ENCODE measurements at places on chromosomes 4 and X. TPM values are rescaled to one million over a fixed set of nuclear protein-coding genes. Genes with fewer than 3 reads are reported as not detected.
A peak's percentile ranks its signal among the peaks of the same experiment; 100 is the strongest.

The ATP7A gene
- total RNA-seq: 4.5 TPM

The FGG gene
- total RNA-seq: not detected

DNA sequence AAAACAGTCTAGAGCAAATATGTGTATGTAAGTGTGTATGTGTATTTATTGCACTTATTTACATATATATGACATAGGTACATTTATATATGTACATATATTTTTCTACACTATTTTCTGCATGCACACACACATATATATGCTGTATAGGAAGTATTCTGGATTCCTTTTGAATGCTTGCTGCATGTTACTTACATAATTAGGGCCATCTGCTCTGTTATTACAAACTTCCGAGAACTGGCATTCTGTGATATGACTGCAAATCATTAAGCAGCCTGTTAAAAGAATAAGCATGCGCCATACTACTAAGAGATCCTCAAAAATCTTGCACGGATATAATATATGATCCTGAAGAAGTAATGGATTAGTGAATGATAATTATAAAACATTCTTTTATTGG is 1157.6 kb upstream of the TENM3 start:
- no peak for DNase-seq

DNA sequence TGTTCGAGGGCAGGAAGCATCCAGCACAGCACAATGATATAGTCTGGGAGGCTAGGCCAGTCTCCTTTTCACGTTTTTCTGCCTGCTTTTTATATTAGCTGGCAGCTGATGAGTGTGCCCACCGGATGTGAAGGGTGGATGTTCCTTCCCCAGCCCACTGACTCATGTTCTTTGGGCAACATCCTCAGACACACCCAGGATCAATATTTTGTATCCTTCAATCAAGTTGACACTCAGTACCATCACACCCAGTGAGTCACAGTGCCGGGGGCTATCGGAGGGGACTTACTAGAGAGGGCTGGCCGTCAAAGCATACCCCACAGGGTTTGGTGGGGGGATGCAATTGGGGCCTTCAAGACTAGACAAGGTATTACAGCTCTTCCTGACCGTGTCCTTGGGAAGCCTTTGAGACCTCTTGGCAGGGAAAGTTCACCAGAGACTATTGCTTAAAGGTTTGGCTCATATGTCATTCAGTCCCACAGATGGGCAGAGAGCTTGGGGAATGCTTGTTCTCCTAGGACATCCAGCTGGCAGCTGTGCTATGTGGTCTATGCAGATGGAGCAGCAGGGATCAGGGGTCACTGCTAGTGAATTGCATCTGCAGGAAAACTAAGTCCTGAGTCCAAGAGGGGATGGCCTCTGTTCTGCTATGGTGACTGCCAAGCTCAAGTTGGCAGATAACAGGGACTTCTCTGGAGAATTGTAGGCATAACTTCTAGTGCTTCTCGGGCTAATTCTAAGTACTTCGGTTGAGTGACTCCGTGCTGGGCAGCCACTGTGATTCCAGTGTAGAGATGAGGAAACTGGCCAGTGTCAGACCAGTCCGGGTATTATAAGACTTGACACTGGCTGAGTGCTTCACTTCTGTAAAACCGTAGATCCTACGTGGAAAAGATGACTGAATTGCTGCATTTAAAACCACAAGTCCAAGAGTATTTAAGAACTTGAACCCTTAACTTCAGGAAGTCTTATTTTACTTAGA is 12.9 kb upstream of the WDR1 start:
- DNase-seq: no peak

GRCh38 chr4:57243076-57243475 is 132.9 kb upstream of the IGFBP7 start:
- no peak for DNase-seq

The DUSP21 gene
- total RNA-seq: not detected

- no peak for DNase-seq
Observed at GRCh38 chr4:166277853-166278252, 404.8 kb downstream of the TLL1 start.

GRCh38 chrX:123731987-123732669 is 724 bp downstream of the THOC2 start:
- DNase-seq: no peak

DNA sequence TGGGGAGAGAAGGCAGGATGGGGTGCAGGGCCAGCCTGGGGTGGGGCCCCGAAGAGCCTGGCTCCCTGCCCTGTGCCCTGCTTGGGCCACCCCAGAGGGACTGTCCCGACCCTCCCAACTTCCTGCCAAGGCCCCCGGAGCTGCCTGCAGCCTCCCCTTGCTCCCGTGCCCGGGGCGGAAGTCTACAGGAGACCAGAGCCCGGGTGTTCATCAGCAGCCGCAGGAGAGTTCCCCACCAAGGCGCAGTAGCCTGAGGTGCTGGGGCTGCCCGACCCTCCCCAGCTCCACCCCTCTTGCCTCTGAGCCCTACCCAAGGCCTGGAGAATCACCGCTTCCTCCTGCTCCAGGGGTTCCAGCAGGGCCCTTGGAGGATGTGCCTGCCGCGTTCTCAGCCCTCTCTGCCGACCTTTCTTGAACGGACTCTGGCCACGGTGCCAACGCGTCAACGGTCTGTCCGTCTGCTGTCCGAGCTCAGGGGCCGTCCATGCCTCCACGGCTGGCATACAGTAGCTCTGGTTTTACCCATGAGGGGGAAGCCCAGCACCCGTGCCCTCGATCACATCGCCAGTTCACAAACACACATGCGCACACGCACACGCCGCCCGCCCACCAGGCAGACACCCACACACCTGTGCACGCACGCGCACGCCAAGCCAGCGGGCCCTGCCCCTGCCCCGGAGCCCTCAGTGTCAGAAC is 36.0 kb upstream of the SPON2 start:
- peak; percentile 43 for DNase-seq

GRCh38 chrX:110280954-110281353 is 36.9 kb downstream of the AMMECR1 start:
- DNase-seq: no peak

- DNase-seq: peak; percentile 74
Observed at GRCh38 chr4:105637408-105638176, 70.9 kb downstream of the INTS12 start.
